ENCODE measurements at places on chromosomes 6 and 20.

- no peak for DNase-seq
Measured at GRCh38 chr6:52995913-52996645, 995 bp upstream of the GSTA4 start.

GRCh38 chr6:150765067-150765764 lies 100.3 kb upstream of the MTHFD1L start:
- no peak for DNase-seq

- no peak for DNase-seq
Measured at GRCh38 chr20:24633026-24633425, 163.6 kb downstream of the SYNDIG1 start.

- no peak for DNase-seq
Measured at GRCh38 chr6:119142041-119142440, 63.6 kb upstream of the FAM184A start.

DNA sequence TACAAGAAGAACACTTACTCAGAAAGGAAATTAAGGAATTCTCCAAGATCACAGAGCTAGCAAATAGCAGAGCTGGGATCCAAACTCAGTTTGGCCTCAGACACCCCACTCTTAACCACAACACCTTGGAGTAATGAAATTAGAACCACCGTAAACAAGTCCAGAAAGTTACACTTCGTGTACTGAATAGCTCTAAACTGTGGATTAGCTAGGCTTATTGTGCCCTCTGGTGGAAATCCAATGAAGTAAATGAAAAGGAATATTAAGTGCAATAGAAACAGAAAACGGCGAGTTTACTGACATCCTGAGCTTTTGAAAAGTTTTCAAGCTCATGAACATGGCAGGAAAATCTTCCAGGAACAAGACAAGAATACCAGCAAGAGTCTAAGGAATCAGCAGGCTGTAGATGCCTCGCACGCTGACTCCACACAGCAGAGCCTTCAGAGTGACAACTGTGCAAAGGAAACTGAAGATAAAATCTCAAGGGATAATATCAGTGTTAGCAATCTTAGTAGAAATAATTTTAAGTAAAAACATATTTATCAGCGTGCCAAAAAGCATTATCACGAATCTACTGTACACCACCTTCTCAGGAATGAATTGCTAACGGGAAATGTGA lies 34.6 kb downstream of the FBXO5 start:
- no peak for DNase-seq
